Thyroid gland (tissue), 4 donors: ENCODE measurements at places on chromosomes 11 and 22.

DNA sequence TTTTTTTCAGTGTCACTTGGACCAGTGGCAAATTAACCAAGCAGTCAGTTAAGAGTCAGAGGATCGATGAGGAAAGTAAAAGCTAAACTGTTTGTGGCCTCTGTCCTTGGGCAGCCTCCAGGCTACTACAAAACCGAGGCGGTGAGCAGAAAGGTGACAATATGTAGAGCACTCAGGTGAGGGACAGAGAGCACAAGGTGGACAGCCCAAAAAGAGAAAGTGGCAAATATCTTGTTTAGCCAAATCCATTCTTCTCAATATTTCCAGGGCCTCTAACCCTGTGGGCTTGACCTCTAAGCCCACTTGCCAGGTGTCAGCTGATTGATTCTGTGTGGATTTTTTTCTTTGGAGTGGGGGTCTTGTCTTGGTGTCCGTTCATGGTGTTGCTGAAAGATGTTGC, 4202.2 kb upstream of the OR11H1 start:
- DNase-seq = no peak
- H3K4me1 ChIP-seq = no peaks in the 10 kb centered on the region
- H3K27me3 ChIP-seq = no peaks in the 10 kb centered on the region
- H3K36me3 ChIP-seq = no peaks in the 10 kb centered on the region
- H3K27ac ChIP-seq = no peak overlapping the region
- H3K4me3 ChIP-seq = no peak overlapping the region

DNA sequence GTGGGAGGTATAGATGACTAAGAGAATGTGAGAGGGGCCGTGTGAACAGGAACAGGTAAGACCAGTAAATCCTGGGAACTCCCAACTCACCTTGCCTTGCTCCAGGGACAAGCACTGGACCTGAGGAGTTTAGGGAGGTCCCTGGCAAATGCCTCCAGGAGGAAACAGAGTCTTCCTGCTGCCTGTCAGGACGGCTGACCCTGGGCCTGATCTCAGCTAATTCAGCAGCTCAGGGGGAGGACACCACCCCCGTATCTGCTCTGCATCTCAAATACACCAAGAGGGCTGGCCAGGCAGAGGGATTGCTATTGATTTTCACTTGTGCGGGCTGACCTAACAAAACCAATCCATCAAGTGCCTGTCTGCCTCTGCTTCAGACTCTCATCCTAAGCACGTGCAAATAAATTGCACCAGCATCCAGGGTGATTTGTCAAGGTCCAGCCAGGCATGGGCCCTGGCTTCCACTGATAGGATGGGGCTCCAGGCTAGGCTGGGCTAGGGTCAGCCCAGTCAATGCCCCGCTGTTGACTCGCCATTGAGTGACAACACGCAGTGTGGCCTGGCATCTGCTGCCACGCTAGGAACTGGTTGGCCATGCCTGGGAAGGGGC, 20.3 kb downstream of the UQCR10 start:
- peak overlapping the region; percentile 57 for H3K27ac ChIP-seq
- DNase-seq = peak; percentile 32

DNA sequence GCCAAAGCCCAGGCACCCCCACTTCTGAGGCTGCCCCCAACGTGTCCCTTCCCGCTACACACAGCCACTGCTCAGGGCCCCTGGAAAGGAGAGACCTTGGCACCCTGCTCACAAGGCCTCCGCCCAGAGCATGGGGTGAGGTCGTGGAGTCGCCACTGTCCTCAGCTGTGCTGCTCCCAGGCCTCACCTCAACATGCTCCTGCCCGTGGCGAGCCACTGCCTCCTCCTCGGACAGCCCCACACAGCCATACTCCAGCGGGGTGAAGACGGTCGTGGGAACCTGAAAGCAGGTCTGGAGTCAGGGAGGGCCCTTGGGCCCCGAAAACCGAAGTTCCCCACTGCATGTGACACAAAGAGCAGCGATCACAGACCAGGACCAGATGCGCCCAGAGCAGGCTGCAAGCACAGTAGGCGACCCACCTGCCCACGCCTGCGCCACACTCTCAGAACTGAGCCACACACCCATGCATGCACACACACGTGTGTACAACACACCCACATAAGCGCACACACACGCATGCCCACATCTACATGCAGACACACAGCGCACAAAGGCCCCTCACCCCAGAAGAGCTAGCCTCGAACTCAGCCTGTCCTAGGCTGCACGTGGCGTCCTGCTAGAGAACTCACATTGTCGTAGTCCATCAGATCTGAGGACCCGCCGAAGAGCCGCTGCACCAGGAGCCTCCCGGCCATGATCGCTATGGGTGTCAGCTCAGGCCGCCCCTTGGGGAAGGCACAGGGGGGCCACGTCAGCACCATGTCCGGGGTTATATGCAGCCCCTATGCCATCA, 25.5 kb upstream of the GNB1L start:
- peaks cover 15% of the 10 kb centered on the region for H3K4me1 ChIP-seq
- H3K27ac ChIP-seq = no peak overlapping the region
- H3K27me3 ChIP-seq = no peaks in the 10 kb centered on the region
- DNase-seq = peak; percentile 1
- no peak overlapping the region for H3K4me3 ChIP-seq

GRCh38 chr11:72231396-72232259, 7.1 kb downstream of the INPPL1 start:
- no peak overlapping the region for H3K4me3 ChIP-seq
- no peaks in the 10 kb centered on the region for H3K4me1 ChIP-seq
- H3K36me3 ChIP-seq = peaks cover 69% of the 10 kb centered on the region
- H3K27ac ChIP-seq = no peak overlapping the region
- no peaks in the 10 kb centered on the region for H3K27me3 ChIP-seq
- DNase-seq = no peak

GRCh38 chr11:10688401-10688800, 5.2 kb downstream of the IRAG1 start:
- no peaks in the 10 kb centered on the region for H3K4me1 ChIP-seq
- H3K27me3 ChIP-seq = no peaks in the 10 kb centered on the region
- no peak overlapping the region for H3K4me3 ChIP-seq
- no peaks in the 10 kb centered on the region for H3K36me3 ChIP-seq

GRCh38 chr11:18265949-18266348, at the start of gene SAA1:
TSS of gene SAA1 (plus strand) at chr11:18266264. CDS start at chr11:18266888, 624 bp downstream.
- no peak within 1 kb of the TSS for H3K27ac ChIP-seq
- H3K4me1 ChIP-seq = no peaks in the 10 kb centered on the region
- H3K4me3 ChIP-seq = no peak within 1 kb of the TSS
- H3K27me3 ChIP-seq = no peaks in the 10 kb centered on the region

- no peak for DNase-seq
- peaks cover 3% of the 10 kb centered on the region for H3K4me1 ChIP-seq
- H3K27ac ChIP-seq = no peak overlapping the region
- no peaks in the 10 kb centered on the region for H3K27me3 ChIP-seq
- H3K4me3 ChIP-seq = no peak overlapping the region
- H3K36me3 ChIP-seq = no peaks in the 10 kb centered on the region
Observed at GRCh38 chr11:10287140-10287539, 6.9 kb downstream of the SBF2 start.

- peaks cover 11% of the 10 kb centered on the region for H3K4me1 ChIP-seq
- H3K27me3 ChIP-seq = no peaks in the 10 kb centered on the region
- H3K36me3 ChIP-seq = no peaks in the 10 kb centered on the region
- no peak overlapping the region for H3K4me3 ChIP-seq
- DNase-seq = peak; percentile 0
Observed at GRCh38 chr11:2534134-2534956, 89.5 kb downstream of the KCNQ1 start.

DNA sequence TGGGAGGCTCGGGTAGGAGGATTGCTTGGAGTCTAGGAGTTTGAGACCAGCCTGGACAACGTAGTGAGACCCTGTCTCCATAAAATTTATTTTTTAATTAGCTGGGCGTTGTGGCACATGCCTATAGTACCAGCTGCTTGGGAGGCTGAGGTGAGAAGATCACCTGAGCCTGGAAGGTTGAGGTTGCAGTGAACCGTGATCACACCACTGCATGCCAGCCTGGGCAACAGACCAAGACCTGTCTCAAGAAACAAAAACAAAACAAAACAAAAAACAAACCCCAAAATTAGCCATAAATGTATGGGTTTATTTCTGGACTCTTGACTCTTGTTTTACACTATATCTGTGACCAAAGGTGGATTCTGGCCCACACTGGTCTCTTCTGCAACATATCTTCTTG, 41.6 kb downstream of the EIF3F start:
- no peaks in the 10 kb centered on the region for H3K36me3 ChIP-seq
- DNase-seq = peak; percentile 63
- peaks cover 16% of the 10 kb centered on the region for H3K4me1 ChIP-seq

- peaks cover 23% of the 10 kb centered on the region for H3K4me1 ChIP-seq
- no peak overlapping the region for H3K4me3 ChIP-seq
- no peak overlapping the region for H3K27ac ChIP-seq
- no peak for DNase-seq
- no peaks in the 10 kb centered on the region for H3K36me3 ChIP-seq
Observed at GRCh38 chr11:115963156-115963555, 458.9 kb upstream of the CADM1 start.

GRCh38 chr11:69010964-69011623, 2.0 kb downstream of the MRGPRF start:
- no peaks in the 10 kb centered on the region for H3K4me1 ChIP-seq
- peak; percentile 55 for DNase-seq
- peak overlapping the region; percentile 54 for H3K27ac ChIP-seq
- no peak overlapping the region for H3K4me3 ChIP-seq
- peaks cover 4% of the 10 kb centered on the region for H3K27me3 ChIP-seq

- no peaks in the 10 kb centered on the region for H3K36me3 ChIP-seq
- no peak for DNase-seq
- no peaks in the 10 kb centered on the region for H3K4me1 ChIP-seq
- H3K27me3 ChIP-seq = no peaks in the 10 kb centered on the region
- no peak overlapping the region for H3K27ac ChIP-seq
- no peak overlapping the region for H3K4me3 ChIP-seq
Observed at GRCh38 chr22:22881116-22882000, 6.3 kb upstream of the IGLL5 start.

DNA sequence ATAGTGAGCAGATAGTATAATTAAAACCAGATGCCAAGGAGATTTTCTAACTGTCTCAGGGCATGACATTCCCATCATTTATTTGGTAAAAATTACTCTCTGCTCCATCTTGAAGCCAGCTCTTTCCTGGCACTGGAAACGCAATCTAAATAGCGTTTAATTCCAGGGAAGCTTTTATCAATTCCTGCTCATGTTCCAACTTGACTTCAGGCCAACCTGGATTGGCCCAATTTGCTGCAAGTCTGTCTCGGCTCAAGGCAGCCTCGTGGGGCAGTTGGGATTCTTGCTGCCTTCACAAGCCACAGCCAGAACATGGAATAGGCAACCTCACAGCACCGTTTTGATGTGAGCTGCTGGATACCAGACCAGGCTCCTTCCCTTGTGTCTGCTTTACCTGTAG, 1255.9 kb downstream of the TBC1D22A start:
- H3K27me3 ChIP-seq = no peaks in the 10 kb centered on the region
- H3K4me3 ChIP-seq = no peak overlapping the region

- no peaks in the 10 kb centered on the region for H3K36me3 ChIP-seq
- H3K27ac ChIP-seq = no peak overlapping the region
- peaks cover 45% of the 10 kb centered on the region for H3K4me1 ChIP-seq
- no peak for DNase-seq
- no peaks in the 10 kb centered on the region for H3K27me3 ChIP-seq
Observed at GRCh38 chr22:35752006-35752862, 34.6 kb downstream of the APOL5 start.

DNA sequence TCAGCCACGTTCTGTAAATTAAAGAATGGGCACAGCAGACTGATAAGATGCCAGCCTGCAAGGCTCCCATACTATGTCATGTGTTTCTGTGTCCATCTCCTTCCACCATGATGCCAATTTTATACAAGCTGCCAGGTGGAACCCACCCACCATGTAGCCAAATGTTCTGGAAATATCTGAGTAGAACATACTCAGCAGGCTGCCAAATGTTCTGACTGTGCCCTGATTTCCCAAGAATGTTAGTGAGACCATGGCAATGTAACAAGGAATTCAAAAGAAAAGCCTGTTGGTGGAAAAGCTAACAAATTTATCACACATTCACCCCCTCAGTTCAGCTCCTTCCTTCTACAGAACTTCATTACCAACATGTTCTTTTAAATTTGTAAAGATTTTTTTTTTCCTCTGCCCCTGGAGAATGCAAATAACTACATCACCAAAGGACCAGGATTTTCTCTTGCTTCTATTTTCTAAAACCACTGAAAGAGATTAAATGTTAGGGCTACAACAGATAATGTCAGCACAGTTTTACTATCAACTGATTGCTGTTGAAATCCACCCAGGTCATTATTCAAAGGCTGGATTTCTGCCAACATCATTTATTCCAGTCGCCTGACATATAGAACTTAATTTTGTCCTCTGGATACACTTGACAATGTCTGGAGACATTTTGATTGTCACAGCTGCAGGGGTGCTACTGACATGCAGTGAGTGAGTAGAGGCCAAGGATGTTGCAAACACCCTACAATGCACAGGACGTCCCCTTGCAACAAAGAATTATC, 3.1 kb downstream of the DMC1 start:
- H3K27ac ChIP-seq = no peak overlapping the region
- no peaks in the 10 kb centered on the region for H3K4me1 ChIP-seq
- no peaks in the 10 kb centered on the region for H3K36me3 ChIP-seq
- H3K27me3 ChIP-seq = no peaks in the 10 kb centered on the region
- no peak for DNase-seq

- peak; percentile 81 for DNase-seq
- H3K27ac ChIP-seq = no peak overlapping the region
- H3K27me3 ChIP-seq = no peaks in the 10 kb centered on the region
- H3K4me1 ChIP-seq = peaks cover 5% of the 10 kb centered on the region
Observed at GRCh38 chr11:859394-860131, 16.9 kb downstream of the TSPAN4 start.

- no peak overlapping the region for H3K4me3 ChIP-seq
- no peak overlapping the region for H3K27ac ChIP-seq
- no peaks in the 10 kb centered on the region for H3K27me3 ChIP-seq
- peaks cover 24% of the 10 kb centered on the region for H3K4me1 ChIP-seq
Observed at GRCh38 chr11:61578819-61579675, 1.8 kb downstream of the SYT7 start.

GRCh38 chr11:64870176-64870892, 8.1 kb downstream of the EHD1 start:
- DNase-seq = peak; percentile 17
- no peak overlapping the region for H3K4me3 ChIP-seq
- no peaks in the 10 kb centered on the region for H3K27me3 ChIP-seq
- H3K36me3 ChIP-seq = peaks cover 11% of the 10 kb centered on the region

- H3K36me3 ChIP-seq = no peaks in the 10 kb centered on the region
- no peaks in the 10 kb centered on the region for H3K27me3 ChIP-seq
- H3K4me3 ChIP-seq = no peak overlapping the region
- peak overlapping the region; percentile 77 for H3K27ac ChIP-seq
Observed at GRCh38 chr11:83611031-83611430, 324.9 kb upstream of the CCDC90B start.
